ENCODE measurements at places on chromosomes 6 and 20. TPM values are rescaled to one million over a fixed set of nuclear protein-coding genes. Genes with fewer than 3 reads are reported as not detected.

SAMHD1 gene
- 94.1 TPM for total RNA-seq

TFAP2D gene
- not detected for total RNA-seq

HUS1B gene
- total RNA-seq, result 1.2 TPM

LAMA2 gene
- 20.8 TPM for total RNA-seq

DUSP15 gene
- 13.2 TPM for total RNA-seq

HSPA1B gene
- total RNA-seq, result 142 TPM

RIPPLY2 gene
- 0.38 TPM for total RNA-seq

ACSS1 gene
- total RNA-seq, result 30.6 TPM

ID4 gene
- total RNA-seq, result 60.4 TPM

HTR1E gene
- total RNA-seq, result not detected

GPR6 gene
- not detected for total RNA-seq

SPEF1 gene
- 3.4 TPM for total RNA-seq

Data from kidney (tissue), 22 donors.